Stimulated activated CD8-positive, alpha-beta memory T cell treated with anti-CD3 and anti-CD28 coated beads, Interleukin-12 subunit alpha, Interleukin-12 subunit beta, amount 100 ng/mL, for 4 hours (primary cell): ENCODE measurements at places on chromosomes 2 and 18.

GRCh38 chr18:24500217-24500616, 39.8 kb downstream of the HRH4 start:
- DNase-seq = no peak

DNA sequence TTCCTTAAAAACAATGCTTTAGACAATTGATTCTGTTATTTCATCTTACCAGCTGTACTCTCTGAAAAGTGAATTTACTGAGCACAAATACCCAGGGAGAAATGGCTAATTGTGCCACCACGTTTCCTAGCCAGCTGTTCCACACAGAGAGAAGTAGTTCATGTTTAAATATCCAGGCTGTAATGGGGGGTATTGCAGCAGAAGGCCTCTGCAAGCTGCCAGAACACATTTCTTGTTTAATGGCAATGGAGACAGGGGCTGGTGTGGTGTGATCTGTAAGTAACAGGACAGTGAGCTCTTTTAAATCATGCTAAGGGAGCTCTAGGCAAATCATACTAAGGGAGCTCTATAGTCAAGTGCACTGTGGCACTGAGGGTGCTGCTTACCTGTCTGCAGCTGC, 809.2 kb downstream of the CNTNAP5 start:
- no peak for DNase-seq

- DNase-seq = no peak
Observed at GRCh38 chr18:28905509-28905908, 728.6 kb upstream of the CDH2 start.

- DNase-seq = no peak
Observed at GRCh38 chr2:50995610-50996009, 36.3 kb downstream of the NRXN1 start.

DNA sequence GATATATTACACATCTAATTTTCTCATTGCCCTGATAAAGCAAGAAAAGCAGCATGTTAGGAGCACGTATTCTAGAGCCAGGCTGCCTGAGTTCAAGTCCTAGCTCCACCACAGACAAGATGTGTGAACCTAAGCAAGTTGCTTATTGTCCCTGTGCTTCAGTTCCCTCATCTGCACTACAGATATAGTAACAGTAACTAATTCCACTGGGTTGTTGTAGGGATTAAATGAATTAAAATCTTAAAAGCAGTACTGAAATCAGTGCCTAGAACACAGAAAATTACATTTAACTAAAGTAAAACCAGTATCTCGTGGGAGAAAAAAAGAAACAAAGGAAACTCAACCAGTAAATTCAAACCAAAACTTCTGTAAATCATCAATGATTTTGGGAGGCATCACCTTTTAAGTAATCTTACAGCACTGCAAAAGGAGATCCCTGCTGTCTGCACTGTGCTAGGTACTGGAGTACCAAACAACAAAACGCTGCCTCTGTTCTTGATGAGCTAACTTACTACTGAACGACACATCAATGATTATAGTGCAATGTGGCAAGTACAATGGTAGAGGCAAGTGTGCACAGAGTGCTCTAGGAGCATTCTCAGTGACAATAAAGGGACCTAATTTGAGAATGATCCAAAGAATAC, 7.9 kb downstream of the MAP3K2 start:
- DNase-seq = no peak

DNA sequence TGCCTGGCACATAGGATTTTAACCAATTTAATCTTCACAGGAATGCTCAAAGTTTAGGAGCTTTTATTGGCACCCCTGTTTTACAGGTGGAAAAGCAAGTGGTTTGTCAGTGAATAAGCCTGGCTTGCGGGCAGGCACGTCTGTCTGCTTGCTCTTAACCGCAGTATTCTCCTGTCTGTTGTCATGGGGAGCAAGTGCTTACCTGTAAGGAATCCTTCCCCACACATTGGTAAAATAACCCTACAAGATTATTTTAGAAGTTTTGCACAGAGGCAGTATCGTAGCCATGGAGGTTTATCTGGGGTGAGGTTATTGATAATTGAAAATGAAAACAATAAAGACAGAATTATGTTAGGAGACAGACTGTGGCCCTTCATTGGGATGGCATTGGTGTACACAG, 174.9 kb downstream of the AGAP1 start:
- no peak for DNase-seq

GRCh38 chr2:217946051-217946450, 56.7 kb downstream of the TNS1 start:
- no peak for DNase-seq

GRCh38 chr2:236568068-236568921, 1.3 kb upstream of the ACKR3 start:
- DNase-seq = peak; percentile 28

DNA sequence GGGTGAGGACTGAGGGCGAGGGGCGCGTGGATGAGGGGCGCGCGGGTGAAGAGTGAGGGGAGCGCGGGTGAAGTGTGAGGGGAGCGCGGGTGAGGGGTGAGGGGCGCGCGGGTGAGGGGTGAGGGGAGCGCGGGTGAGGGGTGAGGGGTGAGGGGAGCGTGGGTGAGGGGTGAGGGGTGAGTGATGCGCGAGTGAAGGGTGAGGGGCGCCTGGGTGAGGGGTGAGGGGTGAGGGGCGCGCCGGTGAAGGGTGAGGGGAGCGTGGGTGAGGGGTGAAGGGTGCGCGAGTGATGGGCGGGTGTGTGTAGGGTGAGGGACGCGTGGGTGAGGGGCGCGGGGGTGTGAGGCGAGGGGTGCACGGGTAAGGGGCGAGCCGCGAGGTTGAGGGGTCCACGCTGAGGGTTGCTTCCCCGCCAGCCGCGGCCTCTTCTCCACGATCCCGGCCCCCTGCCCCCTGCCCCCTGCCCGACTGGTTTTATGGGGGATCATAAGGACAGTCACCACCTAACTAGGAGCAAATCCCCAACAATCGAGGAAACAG, 1.1 kb upstream of the SLC66A2 start:
- no peak for DNase-seq

- DNase-seq = no peak
Observed at GRCh38 chr18:55906536-55906935, 318.5 kb upstream of the TCF4 start.

DNA sequence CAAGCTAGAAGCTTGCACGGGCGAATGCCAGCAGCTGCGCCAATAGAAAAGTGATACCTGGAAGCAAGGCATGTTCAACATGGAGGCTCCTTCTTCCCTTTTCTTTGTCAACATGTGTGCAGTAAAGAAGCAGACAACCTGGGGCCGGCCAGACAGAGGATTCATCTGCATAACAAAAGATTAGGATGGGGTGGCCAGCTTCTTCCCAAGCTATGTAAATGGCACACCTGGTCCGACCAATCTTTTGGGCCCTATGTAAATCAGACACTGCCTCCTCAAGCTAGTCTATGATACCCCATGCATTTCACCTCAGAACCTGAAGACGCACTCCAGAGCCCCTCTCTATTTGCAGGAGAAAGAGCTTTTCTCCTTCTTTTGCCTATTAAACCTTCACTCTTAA, 66.4 kb upstream of the TGFA start:
- DNase-seq = no peak

- DNase-seq = no peak
Observed at GRCh38 chr2:233671290-233672161, at the start of gene UGT1A9. Gene UGT1A9 (plus strand): TSS chr2:233671898. CDS start chr2:233671935, 37 bp downstream.

DNA sequence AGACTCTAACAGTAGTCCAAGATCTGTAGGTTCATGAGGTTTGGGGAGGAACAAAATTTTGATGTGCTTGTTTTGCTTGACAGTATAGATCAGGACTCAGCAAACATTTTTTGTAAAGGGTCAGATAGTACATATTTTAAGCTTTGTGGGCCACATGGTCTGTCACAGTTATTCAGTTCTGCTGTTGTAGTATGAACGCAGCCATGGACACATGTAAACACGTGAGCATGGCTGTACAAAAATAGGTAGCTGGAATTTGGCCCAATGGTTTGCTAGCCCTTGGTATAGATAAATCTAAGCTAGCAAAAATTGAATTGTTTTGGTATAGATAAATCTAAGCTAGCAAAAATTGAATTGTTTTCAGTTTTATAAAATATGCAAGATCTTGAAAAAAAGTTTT, 120.5 kb downstream of the HIBCH start:
- no peak for DNase-seq

DNA sequence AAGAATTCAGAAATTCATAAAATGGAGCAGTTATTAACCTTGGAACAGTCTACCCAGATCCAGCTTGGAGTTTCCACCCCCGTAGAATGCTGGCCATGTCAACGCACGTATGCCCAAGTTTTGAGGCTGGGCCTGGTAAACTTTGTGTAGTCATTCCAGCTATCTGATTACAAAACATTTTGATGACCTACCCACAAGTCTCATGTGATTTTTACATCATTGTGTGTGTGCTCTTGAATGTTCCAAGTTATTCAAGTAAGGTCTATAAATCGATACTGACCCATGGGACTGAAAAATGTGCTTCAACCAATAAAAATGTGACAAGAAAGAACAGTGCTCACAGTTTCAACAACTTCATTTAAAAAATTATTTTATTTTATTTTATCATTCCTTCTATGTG, 32.5 kb upstream of the ICOS start:
- no peak for DNase-seq
